ENCODE measurements at places on chromosomes 7 and 10. TPM values are rescaled to one million over a fixed set of nuclear protein-coding genes. Genes with fewer than 3 reads are reported as not detected.

The BAIAP2L1 gene
- 18.8 TPM for total RNA-seq

The TAC1 gene
- 2.0 TPM for total RNA-seq

The AQP1 gene
- total RNA-seq, result 291 TPM

The RBM20 gene
- total RNA-seq, result 2.1 TPM

DNA sequence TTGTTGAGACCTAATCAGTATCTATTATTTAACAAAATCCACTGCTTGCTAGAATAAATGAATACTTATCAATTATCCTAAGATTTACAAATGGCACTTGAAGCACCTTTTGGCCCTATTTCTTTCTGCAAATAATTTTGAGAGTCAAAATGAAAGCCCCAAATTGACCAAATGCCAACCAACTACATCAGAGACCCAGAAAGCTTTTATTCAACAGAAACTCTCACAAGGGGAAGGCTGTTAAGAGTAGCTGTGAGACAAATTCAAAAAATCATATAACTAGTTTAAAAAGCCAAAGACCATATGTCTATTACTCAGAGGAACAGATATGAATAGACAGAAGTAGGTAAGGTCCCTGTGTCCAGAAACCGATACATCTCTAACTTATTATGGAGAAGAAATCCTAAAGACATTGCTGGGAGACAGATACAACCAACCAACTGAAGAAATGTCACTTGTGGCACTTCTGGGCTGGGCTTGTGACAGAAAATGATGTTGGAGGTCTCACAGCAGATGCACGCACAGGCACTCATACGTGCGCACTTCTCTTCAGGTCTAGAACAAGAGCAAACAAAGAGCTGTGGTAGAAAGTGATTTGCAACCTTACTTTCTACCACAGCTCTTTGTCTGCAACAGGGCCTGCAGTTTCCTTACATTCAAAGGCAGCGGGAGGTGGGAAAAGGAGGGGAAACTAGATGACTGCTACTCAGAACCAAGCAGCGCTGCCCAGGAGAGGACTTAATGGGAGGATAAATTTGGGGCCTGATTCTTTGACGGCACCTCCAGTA is 58.6 kb upstream of the KCNIP2 start:
- no peak overlapping the region for H3K27ac ChIP-seq
- no peaks in the 10 kb centered on the region for H3K36me3 ChIP-seq
- H3K4me3 ChIP-seq, result no peak overlapping the region

GRCh38 chr7:130387628-130388403 is 7.5 kb downstream of the CPA1 start:
- H3K4me3 ChIP-seq, result no peak overlapping the region
- H3K4me1 ChIP-seq, result no peaks in the 10 kb centered on the region
- no peak overlapping the region for H3K27ac ChIP-seq
- peak; percentile 89 for DNase-seq
- no peaks in the 10 kb centered on the region for H3K36me3 ChIP-seq

The GTF2I gene
- 241 TPM for total RNA-seq

- H3K27ac ChIP-seq, result no peak overlapping the region
- no peaks in the 10 kb centered on the region for H3K4me1 ChIP-seq
- no peaks in the 10 kb centered on the region for H3K27me3 ChIP-seq
- no peaks in the 10 kb centered on the region for H3K36me3 ChIP-seq
- no peak overlapping the region for H3K4me3 ChIP-seq
Observed at GRCh38 chr7:90655566-90655965, 59.4 kb downstream of the CDK14 start.

DNA sequence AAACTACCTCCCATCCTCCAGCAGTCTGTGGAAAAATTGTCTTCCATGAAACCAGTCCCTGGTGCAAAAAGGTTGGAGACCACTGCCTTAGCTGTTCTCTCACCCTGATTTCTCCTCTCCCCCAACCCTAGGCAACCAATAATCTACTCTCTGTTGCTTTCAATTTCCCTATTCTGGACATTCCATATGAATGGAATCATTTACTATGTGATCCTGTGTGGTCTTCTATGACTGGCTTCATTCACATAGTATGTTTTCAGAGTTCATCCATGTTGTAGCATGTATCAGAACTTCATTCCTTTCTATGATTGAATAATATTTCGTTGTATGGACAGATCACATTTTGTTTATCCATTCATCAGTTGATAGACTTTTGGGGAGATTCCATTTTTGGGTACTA is 38.3 kb upstream of the DLG5 start:
- no peak overlapping the region for H3K4me3 ChIP-seq
- no peaks in the 10 kb centered on the region for H3K27me3 ChIP-seq
- no peaks in the 10 kb centered on the region for H3K36me3 ChIP-seq
- no peak overlapping the region for H3K27ac ChIP-seq
- H3K4me1 ChIP-seq, result no peaks in the 10 kb centered on the region

DNA sequence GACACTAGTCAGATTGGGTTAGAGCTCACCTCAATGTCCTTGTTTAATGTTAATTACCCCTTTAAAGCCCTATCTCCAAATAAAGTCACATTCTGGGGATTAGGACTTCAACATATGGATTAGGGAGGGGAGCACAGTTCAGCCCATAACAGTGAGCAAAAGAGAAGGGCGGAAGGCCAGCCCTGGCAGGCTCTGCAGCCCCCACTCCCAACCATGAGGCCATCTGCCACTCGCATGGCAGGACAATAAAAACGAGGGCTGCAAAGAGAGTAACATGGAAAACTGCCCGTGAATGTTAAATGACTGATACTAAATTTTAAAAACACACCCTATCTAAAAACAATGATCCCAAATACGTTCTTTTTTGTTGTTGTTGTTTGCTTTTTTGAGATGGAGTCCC is 38.7 kb downstream of the RGS10 start:
- H3K4me1 ChIP-seq, result peaks cover 2% of the 10 kb centered on the region
- H3K36me3 ChIP-seq, result no peaks in the 10 kb centered on the region
- H3K4me3 ChIP-seq, result no peak overlapping the region
- no peaks in the 10 kb centered on the region for H3K27me3 ChIP-seq
- no peak overlapping the region for H3K27ac ChIP-seq

DNA sequence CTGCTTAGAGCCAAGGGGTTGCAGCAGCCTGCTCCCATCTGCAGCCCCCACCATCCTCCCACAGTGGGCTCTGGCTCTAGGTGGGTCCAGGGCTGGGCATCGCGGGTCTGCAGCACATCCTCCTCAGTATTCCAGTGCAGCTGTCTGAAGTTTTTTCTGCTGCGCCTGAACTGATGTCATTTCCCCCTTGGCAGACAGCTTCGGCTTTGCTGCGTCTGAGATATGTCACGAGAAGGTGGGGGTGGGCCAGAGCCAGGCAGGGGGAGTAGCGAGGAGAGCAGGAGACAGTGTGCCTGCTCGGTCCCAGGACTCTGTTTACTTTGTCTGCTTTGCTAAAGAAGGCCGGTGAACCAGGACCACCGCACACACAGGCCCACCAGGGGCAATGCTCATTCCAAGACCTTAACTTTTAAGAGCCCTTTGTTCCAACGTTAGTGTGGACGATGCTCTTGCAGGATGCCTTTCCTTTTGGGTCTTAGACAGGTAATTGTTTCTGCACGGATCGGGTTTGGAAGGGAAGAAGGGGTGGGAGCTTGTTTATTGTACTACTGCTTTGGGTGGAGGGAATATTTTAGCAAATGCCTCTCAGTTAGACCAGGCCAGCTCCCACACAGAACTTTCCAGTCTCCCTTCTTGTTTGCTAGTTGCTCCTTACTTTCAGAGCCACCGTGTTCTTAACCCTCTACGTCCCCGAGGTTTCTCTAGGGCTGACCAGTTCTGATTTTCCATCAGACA is 32.4 kb downstream of the WBP1L start:
- H3K36me3 ChIP-seq, result no peaks in the 10 kb centered on the region
- no peaks in the 10 kb centered on the region for H3K27me3 ChIP-seq
- peak; percentile 91 for DNase-seq
- H3K27ac ChIP-seq, result peak overlapping the region; percentile 98
- H3K4me3 ChIP-seq, result peak overlapping the region; percentile 57

The PPP1R3C gene
- 20.3 TPM for total RNA-seq

DNA sequence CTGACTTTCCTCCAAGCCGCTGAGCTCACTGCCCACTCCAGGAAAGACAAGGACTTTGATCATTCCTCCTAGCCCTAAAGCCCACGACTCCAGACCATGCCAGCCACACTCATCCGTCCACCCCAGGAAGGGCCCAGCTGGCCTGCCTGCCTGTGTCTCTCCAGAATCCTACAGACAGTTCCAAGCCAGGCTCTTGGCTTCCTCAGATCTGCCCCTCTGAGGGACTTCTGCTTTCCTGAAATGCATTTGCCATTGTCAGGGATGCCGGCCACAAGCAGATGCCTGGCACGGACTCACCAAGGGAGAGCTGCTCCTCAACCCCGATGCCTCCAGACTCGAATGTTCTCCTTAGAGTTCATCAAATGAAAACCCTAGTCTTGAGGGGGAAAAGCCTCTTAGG is 155.8 kb downstream of the OAT start:
- H3K27me3 ChIP-seq, result no peaks in the 10 kb centered on the region
- H3K4me1 ChIP-seq, result no peaks in the 10 kb centered on the region
- H3K27ac ChIP-seq, result no peak overlapping the region

- H3K27me3 ChIP-seq, result no peaks in the 10 kb centered on the region
- no peak overlapping the region for H3K27ac ChIP-seq
Observed at GRCh38 chr10:11609492-11610093, 1.9 kb downstream of the USP6NL start.

DNA sequence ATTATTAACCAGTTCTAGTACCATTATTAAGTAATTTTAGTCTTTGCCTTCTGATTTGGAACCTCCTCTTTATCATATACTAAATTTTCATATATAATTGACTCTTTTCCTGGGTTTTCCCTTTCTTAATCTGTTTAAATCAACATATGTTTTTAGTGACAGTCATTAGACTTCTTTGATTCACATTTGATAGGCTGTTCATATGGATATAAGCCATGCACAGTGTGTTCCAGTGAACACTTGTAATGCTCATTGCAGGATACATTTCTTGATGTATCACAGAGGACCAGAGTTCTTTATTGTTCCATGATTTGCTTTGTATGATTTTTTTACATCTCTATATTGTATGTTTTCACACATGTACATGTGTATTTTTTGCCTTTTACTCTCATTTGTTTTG is 114.0 kb downstream of the MLLT10 start:
- H3K4me1 ChIP-seq, result no peaks in the 10 kb centered on the region
- no peak overlapping the region for H3K27ac ChIP-seq
- DNase-seq, result no peak
- H3K4me3 ChIP-seq, result no peak overlapping the region
- no peaks in the 10 kb centered on the region for H3K36me3 ChIP-seq

The SLC13A1 gene
- 10.1 TPM for total RNA-seq

The CFAP43 gene
- total RNA-seq, result 7.2 TPM

- no peaks in the 10 kb centered on the region for H3K27me3 ChIP-seq
- no peak overlapping the region for H3K4me3 ChIP-seq
- no peak overlapping the region for H3K27ac ChIP-seq
- no peaks in the 10 kb centered on the region for H3K4me1 ChIP-seq
Observed at GRCh38 chr7:69772718-69773436, 174.6 kb downstream of the AUTS2 start.

The CCDC172 gene
- not detected for total RNA-seq

- H3K27me3 ChIP-seq, result no peaks in the 10 kb centered on the region
- no peak overlapping the region for H3K4me3 ChIP-seq
- no peak overlapping the region for H3K27ac ChIP-seq
- no peak for DNase-seq
Observed at GRCh38 chr7:90654718-90655427, 58.8 kb downstream of the CDK14 start.

DNA sequence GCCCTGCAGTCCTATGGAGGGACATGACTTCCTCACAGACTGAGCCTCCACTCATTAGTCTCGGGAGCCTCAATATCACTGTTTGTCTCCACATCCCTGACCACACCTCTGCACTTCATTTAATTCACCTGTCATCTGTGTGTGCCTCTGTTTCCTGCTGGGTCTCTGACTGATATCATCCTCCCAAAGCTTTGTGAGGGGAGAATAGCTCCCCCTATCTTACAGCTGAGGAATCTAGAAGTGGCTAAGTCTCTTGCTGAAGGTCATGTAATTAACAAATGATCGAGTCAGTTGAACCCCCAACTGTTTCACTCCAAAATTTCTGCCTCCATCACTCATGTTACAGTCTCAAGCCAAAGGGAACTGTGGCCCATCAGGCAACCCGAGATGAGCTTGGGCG is 5.5 kb upstream of the CPXM2 start:
- H3K4me1 ChIP-seq, result no peaks in the 10 kb centered on the region
- DNase-seq, result no peak
- no peaks in the 10 kb centered on the region for H3K27me3 ChIP-seq
- no peak overlapping the region for H3K27ac ChIP-seq
- no peak overlapping the region for H3K4me3 ChIP-seq
- no peaks in the 10 kb centered on the region for H3K36me3 ChIP-seq

The OR2A12 gene
- total RNA-seq, result not detected

DNA sequence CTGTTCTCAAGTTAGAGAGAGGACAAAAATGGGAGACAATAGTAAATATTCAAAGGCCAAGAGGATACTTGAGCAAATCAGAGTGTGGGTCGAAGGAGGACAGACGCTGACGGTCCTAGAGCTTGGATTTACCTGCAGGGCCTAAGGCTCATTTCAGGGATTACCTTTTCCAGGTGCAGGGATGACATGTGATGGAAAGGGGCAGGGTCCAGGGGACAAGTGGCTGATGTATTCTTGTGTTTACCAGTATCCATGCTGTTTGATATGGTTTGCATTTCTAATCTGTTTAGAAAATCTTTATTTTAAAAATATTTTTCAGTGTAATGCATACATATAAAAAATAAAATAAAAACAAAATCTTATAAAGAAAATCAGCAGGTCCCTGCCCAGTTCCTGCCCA is 5.3 kb downstream of the GALNTL5 start:
- no peak overlapping the region for H3K27ac ChIP-seq
- H3K27me3 ChIP-seq, result no peaks in the 10 kb centered on the region
- H3K4me1 ChIP-seq, result no peaks in the 10 kb centered on the region

DNA sequence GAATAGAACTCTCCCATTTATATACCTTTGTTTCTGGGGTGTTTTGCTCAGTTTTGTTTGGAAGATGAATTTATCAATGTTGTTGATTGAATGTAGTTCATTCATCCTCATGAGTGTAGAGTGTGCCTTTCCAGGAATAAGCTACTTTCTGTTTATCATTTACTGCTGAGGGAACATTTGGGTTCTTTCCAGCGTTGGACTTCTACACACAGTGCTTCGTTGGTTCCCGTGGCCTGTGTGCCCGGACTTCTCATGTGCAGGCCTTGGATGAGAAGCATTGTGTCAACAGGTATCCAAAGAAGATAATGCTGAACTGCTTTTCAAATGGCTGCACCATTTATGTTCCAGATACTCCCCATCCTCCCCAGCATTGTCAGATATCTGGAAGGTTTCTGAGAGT is 107.6 kb upstream of the TNS3 start:
- no peak overlapping the region for H3K4me3 ChIP-seq
- DNase-seq, result no peak
- H3K27ac ChIP-seq, result no peak overlapping the region
- H3K4me1 ChIP-seq, result peaks cover 11% of the 10 kb centered on the region
- no peaks in the 10 kb centered on the region for H3K36me3 ChIP-seq
- H3K27me3 ChIP-seq, result no peaks in the 10 kb centered on the region

DNA sequence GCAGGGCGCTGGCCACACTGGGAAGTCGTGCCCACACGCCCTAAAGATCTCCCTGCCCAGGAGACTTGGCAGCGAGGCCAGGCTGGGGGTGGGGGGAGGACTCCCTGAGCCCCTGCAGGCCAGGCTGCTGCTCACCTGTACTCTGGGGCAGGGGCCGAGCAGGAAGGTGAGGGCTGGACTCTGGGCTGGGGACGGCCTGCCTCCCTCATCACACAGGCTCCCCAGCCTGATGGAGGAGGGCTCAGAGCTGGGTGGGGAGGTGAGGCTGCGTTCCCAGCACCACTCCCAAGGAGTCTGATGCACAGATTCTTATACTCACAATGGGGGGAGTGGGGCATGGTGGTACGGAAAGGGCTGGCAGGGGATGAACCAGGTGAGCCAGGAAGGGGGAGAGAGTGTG is 71.2 kb downstream of the ELFN1 start:
- no peak for DNase-seq
- H3K4me1 ChIP-seq, result no peaks in the 10 kb centered on the region
- no peaks in the 10 kb centered on the region for H3K27me3 ChIP-seq
- no peak overlapping the region for H3K27ac ChIP-seq
- no peak overlapping the region for H3K4me3 ChIP-seq

All from kidney (tissue), 22 donors.